ENCODE measurements at places on chromosomes 2 and 18.

DNA sequence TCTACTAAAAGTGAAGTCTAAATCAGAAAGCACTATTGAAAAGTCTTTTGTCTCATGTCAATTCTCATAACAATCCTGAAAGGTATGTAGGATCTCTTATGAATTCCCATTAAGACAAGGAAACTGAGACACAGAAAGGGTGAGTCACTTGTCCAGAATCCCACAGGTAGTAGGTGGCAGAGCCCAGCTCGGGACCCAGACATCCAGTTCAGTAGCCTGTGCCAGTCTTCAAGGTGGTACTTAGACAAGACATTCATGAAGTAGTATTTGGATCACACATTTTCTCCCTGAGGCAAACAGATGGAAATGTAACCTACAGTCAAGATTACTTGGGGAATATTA lies 14.8 kb upstream of the PARD3B start:
- DNase-seq: no peak

DNA sequence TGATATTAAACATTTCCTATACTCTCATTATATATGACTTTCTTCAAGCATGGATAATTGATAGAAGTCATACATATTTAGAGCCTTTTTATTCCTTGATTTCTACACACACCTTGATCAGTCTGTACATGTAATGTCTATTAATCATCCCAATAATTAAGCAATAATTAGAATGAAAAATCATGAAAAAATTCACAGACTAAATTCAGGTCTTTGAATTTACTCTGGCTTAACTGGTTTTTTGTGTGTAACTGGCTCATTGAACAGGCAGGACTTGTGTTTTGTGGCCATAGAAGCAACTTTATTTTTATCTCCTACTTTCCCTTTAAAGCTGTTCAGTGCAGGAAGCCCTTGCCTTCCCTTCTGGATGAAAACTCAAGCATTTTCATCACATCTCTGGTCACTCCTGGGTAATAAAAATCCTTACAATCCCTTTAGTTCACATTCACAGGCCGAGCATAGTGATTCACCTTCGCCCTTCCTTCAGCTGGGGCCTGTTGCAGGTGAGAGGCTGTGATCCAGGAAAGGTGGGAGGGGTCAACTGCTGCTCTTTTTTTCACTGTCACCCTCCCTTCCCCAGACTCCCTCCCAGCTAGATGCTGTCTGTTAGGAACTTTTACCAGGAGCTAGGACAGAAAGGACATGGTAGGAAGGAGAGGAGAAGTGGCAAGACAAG lies 58.0 kb upstream of the ITSN2 start:
- no peak for DNase-seq

DNA sequence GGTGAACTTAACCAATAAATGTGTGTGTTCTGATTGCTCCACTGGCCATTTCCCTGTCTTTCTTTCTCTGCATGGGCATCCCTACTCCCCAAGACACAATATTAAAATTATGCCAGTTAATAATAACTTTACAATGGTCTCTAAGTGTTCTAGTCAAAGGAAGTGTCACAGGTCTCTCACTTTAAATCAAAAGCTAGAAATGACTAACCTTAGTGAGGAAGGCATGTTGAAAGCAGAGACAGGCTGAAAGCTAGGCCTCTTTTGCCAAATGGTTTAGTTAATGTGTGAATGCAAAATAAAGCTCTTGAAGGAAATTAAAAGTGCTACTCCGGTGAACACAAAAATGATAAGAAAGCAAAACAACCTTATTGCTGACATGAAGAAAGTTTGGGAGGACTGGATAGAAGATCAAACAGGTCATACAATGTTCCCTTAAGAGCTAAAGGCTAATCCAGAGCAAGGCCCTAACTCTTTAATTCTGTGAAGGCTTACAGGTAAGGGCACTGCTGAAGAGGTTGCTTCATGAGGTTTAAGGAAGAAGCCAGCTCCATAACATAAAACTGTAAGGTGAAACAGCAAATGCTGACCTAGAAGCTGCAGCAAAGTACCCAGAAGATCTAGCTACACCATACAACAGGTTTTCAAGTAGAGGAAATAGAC lies 44.0 kb upstream of the ARHGAP15 start:
- no peak for DNase-seq

DNA sequence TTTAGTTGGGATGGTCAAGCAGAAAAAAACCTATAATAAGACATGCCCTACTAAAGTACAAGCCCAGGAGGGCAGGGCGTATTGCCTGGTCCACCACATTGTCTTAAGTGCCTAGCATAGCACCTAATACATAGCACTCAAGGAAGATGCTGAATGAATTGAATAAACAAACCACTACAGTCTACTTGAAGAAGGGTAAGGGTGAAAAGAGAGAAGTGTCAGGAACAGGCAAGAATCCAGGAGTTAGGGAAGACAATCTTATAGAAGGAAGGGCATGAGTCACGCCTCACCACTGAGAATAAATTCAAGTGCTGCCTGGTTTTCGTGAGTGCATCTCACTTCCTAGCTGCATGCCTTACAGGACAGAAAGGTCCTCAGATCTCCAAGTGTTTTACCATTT lies 13.9 kb downstream of the SLC19A3 start:
- no peak for DNase-seq

DNA sequence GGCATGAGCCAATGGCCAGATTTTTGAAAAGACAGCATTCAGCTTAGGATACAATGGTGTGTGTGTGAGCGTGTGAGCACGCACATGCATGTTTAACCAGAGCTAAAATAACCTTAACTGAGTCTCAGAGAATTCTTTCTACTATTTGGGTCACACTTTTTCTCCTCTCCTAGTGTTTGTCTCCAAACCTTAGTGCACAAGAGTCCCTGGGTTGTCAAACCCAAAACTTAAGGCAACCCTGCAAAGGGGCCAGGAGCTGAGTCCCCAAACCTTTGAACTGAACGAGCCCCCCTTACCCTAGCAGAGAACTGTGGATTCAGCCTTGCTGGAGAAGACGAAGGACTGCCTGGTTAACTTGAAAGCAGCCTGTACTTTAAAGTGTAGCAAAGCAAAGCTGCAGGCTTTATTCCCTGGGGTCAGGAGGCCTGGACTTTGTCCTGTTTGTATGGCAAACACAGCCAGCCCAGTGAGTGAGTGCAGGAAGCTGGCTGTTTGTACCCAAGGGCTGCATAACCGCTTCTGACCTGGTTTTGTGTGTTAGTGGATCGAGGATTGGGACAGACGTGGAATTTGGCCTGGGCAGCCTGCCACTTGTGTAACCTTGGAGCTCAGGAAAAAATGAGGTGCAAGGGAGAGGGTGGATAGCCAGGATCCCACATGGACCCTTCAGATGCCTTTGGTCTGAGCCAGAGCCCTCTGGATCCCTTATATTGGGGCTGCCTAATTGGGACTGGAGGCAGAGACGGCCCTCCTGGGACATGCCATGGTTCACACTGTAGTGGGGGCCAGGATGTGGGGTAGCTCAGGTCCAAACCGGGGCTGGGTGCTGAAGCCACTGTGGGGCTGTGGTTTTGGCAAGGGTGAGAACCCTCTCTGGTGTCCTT lies 6.4 kb upstream of the PSMD1 start:
- no peak for DNase-seq

GRCh38 chr2:74534411-74534810 lies 4.7 kb downstream of the HTRA2 start:
- no peak for DNase-seq

DNA sequence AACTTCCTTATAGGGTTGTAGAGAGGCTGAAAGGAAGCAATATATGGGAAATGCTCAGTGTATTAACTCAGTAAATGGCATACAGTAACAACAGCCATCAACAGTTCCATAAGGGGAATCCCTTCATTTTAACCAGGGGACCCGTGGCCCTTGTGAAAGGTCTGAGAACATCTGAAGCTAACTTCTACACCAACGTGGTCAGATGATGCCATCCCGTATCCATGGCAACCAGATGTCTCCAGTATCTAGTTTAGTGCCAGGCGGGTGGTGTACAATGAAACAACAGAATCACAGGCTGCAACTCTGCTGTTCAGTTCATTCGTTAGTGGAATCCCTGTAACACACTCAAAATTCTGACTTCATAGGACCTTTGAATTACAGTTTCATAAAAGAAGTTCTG lies 162.3 kb downstream of the TGIF1 start:
- peak; percentile 38 for DNase-seq

DNA sequence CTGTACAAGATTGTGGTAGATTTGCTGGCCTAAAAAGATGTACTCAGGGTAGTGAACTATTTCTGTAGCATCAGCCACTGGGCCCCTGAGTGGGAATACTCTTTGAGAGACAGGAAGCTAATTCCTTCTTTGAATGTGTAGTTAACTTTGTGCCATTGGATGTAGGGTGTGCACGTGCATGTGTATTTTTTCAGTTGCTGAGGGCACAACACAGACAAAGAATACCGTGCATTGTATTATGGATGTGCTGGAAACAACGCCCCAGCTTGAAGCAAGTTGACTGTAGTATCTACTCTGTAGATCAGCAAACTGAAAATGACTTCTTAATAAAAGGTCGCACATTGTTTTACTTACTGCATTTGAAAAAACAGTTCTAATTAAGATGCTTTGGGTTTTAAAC lies 14.1 kb downstream of the CRIM1 start:
- no peak for DNase-seq

DNA sequence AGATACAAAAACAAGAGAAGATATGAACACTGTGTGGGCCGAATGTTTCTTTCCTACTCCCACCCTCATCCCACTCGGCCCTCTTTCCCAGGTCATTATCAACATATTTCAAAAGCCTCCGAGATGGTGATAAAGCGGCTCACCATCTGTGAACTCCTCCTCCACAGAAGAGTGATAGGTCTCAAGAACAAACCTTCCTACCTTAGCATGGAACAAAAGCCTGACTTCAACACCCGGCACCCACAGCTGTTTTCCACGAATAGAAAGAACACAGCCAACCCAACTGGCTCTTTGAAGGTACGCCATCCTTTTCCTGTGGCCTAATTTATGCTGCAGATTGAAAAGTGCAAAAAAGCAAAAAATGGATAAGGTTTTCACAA lies 28.8 kb downstream of the BCL2 start:
- DNase-seq: peak; percentile 55

DNA sequence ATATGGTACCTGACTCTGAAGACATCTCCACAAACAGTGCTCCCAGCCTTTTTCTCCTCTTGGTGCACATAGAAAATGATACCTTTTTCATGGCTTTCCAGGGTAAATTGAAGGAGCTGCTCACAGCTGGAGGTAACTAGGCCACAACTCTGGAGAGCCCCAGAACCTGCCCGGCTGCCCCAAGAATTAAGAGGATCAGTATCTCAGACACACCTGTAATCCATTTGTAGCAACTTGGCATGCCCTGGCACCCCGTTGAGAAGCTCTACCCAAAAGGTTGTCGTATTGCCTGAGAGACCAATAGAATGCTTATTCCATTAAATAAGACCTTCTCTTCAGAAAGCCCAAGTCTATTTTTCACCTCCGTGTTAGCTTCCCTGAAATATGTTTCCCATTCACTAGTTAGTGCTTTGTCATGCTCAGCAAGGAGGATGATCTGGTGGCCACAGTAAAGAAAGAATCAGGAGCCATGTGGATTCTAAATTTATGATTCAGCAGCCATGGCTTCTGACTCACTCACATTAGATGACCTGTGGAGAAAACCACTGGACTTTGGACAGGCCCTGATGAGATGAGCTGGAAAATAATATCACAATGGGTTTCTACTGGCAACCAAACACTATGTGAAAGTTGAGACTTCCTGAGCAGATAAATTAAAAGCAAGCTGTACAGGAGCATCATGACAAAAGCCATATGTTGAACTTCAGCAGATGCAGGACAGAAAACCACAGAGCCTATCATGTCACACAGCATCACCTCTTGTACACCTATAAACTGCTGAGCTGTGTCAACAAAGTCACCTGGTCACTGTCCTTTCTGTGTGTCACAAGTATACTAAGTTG lies 253.3 kb upstream of the OSR1 start:
- no peak for DNase-seq

- no peak for DNase-seq
Observed at GRCh38 chr2:26884486-26884885, 36.6 kb downstream of the DPYSL5 start.

DNA sequence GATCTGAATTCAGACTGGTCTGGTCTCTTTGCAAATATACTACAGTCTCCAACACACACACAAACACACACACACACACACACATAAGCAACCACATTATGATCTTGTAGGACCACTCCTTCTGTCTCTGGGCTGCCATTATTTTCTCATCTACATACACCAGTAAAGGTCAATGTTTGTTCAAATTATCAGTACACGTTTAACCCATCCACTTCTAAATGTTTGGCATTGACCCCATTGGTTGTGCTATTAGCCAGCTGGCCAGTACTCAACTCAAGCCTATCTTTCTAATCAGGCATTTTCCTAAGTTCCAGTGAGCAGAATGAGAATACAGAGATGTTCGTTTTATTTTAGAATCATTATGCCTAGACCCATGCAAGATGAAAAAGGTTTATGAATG lies 186.4 kb downstream of the CNTNAP5 start:
- DNase-seq: no peak

DNA sequence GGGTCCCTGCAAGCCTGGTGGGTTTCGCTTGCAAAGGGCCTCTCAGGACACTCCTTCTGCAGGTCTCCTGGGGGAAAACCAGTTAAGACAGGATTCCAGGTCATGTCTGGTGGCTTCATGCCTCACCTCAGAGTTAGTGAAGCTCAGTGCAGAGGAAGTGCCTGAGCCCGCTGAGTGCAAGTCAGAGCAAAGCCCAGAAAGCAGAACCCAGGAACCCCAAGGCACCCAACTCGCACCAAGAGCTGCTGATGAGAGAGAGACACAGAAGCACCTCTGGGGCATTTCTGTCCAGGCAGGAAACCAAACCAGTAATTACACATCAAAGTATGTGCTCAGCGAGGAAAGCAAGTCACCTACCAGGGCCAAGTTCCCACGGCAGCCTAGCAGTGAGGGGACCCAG lies 78.4 kb downstream of the ARHGEF4 start:
- DNase-seq: no peak

GRCh38 chr2:2104331-2104730 lies 226.7 kb downstream of the MYT1L start:
- DNase-seq: no peak

GRCh38 chr2:227351639-227352038 lies 26.6 kb downstream of the MFF start:
- DNase-seq: no peak

- DNase-seq: no peak
Observed at GRCh38 chr18:50754297-50754696, 65.5 kb downstream of the MRO start.

- no peak for DNase-seq
Observed at GRCh38 chr2:218448934-218449333, 30.0 kb downstream of the VIL1 start.

DNA sequence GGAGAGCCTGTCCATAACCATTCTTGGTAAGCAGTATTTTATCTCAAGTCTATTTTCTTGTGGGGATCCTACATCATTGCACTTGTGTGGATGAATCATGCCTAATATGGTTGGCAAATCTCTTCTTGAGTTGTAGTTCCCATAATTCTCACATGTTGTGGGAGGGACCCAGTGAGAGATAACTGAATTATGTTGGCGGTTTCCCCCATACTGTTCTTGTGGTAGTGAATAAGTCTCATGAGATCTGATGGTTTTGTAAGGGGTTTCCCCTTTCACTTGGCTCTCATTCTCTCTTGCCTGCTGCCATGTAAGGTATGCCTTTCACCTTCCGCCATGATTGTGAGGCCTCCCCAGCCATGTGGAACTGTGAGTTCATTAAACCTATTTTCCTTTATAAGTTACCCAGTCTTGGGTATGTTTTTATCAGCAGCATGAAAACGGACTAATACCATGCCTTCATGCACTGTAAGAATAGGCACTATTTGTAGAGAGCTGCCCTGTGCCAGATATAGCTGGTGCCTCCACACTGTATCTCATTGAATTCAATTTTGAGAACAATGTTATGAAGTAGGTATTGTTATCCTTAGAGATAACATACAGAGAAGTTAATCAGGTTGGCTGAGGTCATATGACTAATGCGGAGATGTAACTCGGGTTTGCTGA lies 148.3 kb downstream of the PLCL1 start:
- DNase-seq: peak; percentile 37

GRCh38 chr2:110115291-110116032 lies at the start of gene MALL:
TSS of gene MALL (minus strand) at chr2:110115822. CDS start at chr2:110115792, 30 bp downstream.
- DNase-seq: no peak
